Daoy (cell line): ENCODE measurements at places on chromosomes 5 and 9.

DNA sequence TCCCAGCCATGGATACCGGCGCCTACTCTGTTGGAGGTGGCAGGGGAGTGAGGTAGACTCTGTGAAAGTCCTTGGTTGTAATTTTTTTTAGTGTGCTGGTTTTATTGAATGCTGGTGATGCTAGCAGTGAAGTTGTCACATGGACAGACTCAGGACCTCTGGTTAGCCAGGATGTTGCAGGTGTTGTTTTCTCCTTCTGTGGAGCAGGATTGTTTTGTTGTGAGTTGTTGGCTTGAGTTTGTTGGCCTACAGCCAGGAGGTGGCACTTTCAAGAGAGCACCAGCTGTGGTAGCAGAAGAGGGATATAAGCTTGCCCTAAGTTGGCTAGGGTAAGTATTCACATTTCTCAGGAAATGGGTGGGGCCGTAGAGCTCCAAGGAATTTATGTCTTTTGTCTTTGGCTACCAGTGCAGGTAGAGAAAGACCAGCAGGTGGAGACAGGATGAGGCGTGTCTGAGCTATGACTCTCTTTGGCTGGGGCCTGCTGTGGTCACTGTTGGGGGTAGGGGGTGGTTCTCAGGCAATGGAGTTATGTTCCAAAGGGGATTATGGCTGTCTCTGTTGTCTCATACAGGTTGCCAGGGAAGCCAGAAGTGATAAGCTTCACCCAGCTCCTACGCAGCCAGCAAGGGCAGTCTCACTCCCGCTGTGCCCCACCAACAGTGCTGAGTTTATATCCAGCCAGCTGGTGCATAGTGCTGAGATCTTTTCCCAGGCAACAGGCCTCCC is 248.7 kb downstream of the TAF11L14 start:
- peak; percentile 36 for DNase-seq

- DNase-seq, result peak; percentile 73
Observed at GRCh38 chr5:57171816-57172465, 1.9 kb upstream of the GPBP1 start.

GRCh38 chr5:171107669-171108068 is 201.4 kb upstream of the TLX3 start:
- DNase-seq, result no peak

DNA sequence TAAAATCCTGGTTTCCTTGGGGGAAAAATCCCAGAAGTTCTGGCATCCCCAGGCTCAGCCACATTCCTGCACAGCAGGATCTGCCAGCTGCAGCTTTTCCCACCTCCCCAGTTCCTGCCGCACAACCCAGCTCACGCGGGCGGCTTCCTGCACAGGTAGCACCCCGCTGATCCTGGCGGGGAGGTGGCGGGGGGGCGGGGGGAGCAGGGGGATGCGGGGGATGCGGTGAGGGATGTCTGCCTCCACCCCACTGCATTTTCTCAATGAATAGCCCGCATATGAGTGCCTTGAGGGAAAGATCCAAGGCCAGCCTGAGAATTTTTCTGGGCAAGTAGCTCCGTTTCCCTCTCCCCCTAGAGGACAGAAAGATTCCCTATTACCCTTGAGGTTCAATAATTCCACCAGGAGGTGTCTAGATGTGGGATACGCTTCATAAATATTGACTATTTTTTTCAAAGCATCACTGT is 21.1 kb downstream of the GFPT2 start:
- peak; percentile 89 for DNase-seq

DNA sequence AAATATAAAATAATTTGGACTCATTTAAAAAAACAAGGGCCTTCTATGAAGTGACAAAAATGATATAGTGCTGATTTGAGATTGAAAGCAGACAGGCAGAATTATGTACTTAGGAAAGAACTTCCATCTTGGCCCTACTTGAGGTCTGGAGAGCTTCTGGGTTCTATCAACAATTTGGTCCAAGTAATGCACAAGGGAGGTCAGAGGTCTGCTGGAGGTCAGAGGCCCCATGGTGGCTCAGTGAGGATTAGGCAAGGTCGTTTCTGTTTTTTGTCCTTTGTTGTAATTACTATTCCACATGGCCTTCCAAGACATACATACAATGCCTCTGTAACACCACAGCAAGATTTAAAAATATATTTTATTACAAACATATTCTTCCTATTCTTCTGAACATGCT is 37.2 kb downstream of the NUDT12 start:
- DNase-seq, result no peak

DNA sequence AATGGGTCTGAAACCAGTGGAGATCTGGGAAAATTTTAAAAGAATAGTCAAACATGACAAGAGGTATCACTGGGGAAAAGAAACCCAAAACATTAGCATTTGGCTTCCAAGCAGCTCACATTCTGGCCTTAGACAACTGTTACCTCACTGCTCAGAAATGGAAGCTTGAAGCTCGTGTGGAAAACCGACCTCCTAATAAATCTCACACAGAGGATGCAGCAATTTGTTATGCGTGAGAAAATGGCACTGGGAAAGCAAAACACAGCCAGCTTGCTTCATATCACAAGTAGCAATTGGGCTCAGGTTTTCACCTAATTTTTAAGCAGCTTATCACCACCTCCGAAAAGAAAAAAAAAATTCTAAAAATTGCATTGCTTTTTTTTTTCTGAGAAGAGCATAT is 103.3 kb upstream of the TAS2R1 start:
- DNase-seq, result no peak

DNA sequence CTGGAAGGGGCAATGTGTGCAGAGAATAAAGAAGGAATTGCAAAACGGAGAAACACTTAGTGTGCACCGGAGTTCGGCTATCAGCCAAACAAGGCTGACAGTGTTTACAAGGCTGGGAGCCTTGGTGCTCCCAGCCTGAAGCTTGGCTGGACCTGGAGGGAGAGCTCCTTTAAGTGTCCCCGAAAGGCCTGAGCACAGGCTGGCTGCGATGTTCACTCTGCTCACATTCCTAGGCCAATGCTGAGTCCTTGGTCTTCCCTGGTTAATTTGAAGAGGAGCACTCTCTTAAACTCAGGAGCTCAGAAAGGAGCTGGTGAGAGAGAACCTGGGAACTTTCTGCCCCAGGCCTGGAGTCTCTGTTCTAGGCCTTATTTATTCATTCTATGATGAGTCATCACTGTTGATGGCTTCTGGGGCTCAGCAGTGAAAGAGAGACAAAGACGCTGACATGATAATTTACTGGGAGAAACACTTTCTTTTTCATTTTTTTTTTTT is 88.6 kb upstream of the MYO10 start:
- DNase-seq, result peak; percentile 51

- DNase-seq, result no peak
Observed at GRCh38 chr5:6632324-6632887, 438 bp downstream of the NSUN2 start.

DNA sequence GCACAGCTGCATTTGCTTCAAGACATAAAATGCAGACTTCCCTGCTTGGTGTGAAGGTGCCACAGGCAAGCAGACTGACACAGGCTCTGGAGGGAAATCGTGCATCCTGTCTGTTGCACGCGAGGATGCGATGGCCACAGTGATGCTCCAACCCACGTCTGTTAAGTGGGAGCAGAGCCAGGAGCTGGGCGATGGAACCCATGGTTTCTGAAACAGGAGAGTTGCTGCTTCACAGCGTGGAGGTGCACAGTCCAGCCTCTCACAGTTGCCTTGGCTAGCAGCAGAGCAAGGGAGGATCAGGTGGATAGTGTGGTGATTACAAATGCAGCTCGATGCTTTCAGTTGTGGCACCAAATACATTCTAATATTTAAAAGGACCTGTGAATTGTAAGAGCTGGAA is 108.8 kb downstream of the TENT4A start:
- no peak for DNase-seq

DNA sequence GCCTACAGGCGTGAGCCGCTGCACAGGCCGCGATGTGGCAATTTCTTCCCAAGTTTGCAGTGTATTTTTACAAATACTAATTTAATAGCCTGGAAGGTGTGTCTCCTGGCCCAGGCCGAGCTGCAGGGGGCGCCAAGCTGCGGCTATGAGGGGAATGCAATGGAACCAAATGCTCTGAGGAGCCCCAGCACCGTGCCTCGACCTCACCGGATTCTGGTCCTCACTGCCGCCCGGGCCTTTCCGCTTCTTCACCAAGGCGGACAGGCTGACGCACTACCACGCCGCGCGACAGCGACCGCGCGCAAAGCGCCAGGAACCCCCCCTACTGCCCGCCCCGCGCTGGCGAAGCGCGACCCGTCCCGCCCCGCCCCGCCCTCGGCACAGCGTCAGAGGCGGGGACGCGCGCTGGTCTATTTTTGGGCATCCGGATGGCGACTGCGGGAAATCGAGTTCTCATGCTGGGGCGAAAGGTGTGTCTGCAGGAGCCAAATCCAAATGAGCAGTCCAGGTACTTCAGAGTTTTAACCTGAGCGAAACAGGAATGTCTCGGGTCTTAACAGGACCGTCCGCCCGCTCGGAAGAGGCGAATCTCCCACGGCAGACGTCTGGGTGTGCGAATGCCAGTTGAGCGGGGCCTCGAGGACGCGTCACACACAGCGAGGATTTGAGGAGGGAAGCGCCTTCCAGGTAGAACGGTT is 31.7 kb upstream of the PRXL2C start:
- DNase-seq, result no peak

- no peak for DNase-seq
Observed at GRCh38 chr5:149760854-149761187, 30.7 kb downstream of the PPARGC1B start.
